Thymus (tissue), 14 donors: ENCODE measurements at places on chromosomes 2 and 18. TPM values are rescaled to one million over a fixed set of nuclear protein-coding genes. Genes with fewer than 3 reads are reported as not detected.

DNA sequence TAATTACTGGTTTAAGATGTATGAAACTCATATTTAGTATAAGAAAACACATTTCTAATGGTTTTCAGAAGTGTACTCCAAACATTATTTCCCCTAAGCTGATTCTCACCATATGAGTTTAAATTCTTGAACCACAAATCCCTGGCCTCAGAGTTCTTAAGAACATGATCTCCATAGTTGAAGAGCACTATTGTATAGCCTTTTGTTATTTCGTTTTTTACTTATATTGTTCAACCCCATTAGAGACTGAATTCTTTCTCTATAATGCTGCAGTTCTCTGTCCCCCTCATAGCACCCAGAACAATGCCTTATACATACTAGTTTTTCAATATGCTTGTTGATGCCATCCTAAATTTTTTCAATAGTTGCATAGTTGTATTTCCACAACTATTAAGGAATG is 85.5 kb upstream of the TMEM17 start:
- no peak for DNase-seq

DNA sequence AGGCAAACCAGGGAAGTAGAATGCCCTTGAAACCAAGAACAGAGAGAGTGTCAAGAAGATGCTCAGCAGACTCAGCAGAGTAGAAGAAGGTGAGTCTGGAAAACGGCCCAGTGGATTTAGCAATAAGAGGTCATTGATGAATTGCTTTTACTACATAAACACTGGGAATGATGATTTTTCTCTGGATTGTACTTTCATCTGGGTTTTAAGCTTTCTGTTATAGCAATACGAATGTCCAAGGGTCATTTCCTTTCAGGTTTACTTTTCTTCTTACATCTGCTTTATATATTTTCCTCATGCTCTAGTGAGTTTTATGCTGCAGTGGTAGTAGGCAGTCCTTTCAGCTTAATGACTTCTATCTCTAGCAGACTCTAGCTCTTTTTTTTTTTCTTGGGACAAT is 16.9 kb downstream of the EML6 start:
- no peak for DNase-seq

- no peak for DNase-seq
These were observed 181.1 kb downstream of the SOCS6 start for GRCh38 chr18:70469916-70470315.

DNA sequence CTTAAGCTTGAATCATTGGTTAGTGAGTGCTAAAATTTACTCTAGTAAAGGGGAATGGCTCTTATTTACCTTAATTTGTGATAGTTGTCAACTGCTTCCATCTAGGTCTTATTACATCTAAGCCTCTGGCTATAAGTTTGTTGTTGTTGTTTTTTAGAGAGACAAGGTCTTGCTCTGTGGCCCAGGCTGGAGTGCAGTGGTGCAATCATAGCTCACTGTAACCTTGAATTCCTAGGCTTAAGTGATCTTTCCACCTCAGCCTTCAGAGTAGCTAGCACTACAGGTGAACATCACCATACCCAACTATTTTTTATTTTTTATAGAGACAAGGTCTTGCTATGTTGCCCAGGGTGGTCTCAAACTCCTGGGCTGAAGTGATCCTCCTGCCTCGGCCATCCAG is 6.6 kb downstream of the HADHA start:
- DNase-seq: no peak

GRCh38 chr2:10775021-10775780 is 37.4 kb downstream of the PDIA6 start:
- DNase-seq: no peak

GRCh38 chr2:96072746-96073145 is 38.0 kb upstream of the GPAT2 start:
- DNase-seq: no peak

DNA sequence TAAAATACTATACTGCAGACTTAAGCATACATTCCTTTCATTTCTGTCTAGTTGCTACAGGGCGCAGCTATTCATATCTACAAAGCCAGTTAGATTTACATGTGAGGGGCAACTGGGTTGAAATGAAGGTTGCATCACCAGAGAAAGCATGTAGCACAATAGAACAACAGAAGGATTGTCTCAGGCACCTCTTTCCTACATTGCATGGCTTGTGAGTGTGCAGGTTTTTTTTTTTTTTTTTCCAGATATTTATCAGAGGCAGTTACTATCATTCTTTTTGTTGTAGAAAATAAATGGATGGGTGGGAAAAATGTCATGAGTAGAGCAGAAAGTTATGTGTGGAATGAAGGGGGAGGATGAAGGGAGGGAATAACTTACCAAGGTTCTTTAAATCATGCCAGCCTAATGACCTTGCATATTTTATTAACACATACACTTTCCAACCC is 86.8 kb downstream of the ERBB4 start:
- DNase-seq: no peak

- no peak for DNase-seq
These were observed 46.8 kb upstream of the PLA2R1 start for GRCh38 chr2:160109243-160109642.

ZFAND2B gene
- 59.0 TPM for polyA plus RNA-seq

CCBE1 gene
- polyA plus RNA-seq: 0.62 TPM

E2F6 gene
- polyA plus RNA-seq: 11.0 TPM

FAM124B gene
- 1.4 TPM for polyA plus RNA-seq
